ENCODE measurements at places on chromosomes 16 and 17. TPM values are rescaled to one million over a fixed set of nuclear protein-coding genes. Genes with fewer than 3 reads are reported as not detected.

DNA sequence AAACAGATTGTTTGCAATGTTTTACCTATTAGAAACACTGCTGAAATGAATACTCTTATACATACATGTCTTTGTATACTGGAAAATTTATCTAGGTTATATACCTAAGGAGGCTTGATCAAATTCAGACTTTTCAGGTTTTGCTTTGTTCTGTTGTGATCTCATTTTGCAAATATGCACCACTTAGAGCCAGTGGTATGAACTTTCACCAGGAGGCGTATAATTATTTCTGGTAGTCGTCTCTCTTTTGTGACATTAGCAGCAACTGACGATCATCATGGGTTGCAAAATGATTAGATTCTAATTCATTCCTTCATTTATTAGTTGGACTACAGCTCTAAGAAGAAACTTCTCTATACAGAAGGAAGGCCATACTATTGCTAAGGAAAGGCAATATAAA lies 26.9 kb downstream of the AP1G1 start:
- H3K4me1 ChIP-seq: peaks cover 3% of the 10 kb centered on the region
- no peaks in the 10 kb centered on the region for H3K27me3 ChIP-seq
- H3K27ac ChIP-seq: peak overlapping the region; percentile 40
- no peak overlapping the region for H3K4me3 ChIP-seq
- H3K36me3 ChIP-seq: peaks cover 3% of the 10 kb centered on the region
- DNase-seq: no peak

- no peak overlapping the region for H3K4me3 ChIP-seq
- H3K4me1 ChIP-seq: peaks cover 4% of the 10 kb centered on the region
- no peak for DNase-seq
- H3K27ac ChIP-seq: no peak overlapping the region
- H3K36me3 ChIP-seq: peaks cover 20% of the 10 kb centered on the region
Measured at GRCh38 chr17:59399914-59400313, 68.5 kb downstream of the YPEL2 start.

DNA sequence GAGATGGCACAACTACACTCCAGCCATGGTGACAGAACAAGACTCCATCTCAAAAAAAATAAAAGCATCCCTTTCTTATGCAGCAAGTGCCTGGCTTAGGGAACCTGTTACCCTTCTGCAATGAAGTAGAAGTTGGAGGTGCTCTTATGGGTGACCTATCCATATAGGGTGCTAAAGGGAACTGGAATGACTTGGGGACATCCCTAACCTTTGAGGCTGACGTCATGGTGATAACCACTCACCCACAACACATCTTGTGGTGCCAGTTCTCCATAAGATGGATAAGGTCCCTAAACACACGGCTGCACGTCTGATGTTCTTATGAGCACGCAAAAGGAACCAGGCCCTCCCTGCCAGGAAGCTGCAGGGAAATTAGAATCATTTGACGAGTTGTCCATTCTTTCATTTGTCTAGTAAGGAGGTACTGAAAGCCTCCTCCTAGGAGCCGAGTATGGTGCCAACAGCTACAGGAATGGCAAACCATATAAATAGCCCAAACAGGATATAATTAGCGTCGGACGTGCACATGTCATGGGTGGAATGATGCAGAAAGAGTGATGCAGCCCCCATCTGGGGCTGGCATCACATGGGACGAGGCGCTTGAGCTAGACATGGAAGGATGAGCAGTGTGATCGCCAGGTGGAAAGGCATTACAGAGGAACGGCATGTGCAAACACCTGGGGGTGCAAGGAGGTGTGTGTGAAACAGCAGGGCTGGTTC lies 52.5 kb downstream of the ARHGAP27 start:
- no peaks in the 10 kb centered on the region for H3K4me1 ChIP-seq
- no peaks in the 10 kb centered on the region for H3K36me3 ChIP-seq
- H3K27me3 ChIP-seq: no peaks in the 10 kb centered on the region
- DNase-seq: no peak
- H3K4me3 ChIP-seq: no peak overlapping the region
- no peak overlapping the region for H3K27ac ChIP-seq

GRCh38 chr17:49795372-49795771 lies 6.9 kb downstream of the KAT7 start:
- peaks cover 28% of the 10 kb centered on the region for H3K36me3 ChIP-seq
- H3K4me1 ChIP-seq: no peaks in the 10 kb centered on the region

FLII gene
- 391 TPM for total RNA-seq

SNX20 gene
- 14.8 TPM for total RNA-seq

SLC38A8 gene
- total RNA-seq: not detected

DNA sequence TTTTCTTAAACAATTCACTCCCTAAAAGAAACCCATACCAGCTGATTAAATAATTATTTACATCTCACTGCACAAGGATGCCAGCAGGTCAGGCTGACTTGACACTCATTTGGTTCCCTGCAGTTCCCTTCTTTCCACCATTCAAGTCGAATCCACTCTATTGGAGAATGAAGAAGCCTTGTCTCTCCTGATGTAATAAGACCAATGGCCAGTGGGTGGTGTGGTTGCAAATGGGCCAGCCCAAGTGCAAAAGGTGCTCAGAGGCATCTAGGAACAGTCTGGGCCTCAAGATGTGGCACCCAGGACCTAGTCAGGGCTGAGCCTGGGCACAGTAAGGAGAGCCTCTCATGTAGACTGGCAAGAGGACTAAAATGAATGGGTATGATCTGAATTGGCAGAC lies 9.3 kb downstream of the C16orf78 start:
- no peak for DNase-seq
- H3K27me3 ChIP-seq: no peaks in the 10 kb centered on the region
- H3K27ac ChIP-seq: no peak overlapping the region
- no peaks in the 10 kb centered on the region for H3K36me3 ChIP-seq
- H3K4me3 ChIP-seq: no peak overlapping the region
- H3K4me1 ChIP-seq: no peaks in the 10 kb centered on the region

- no peaks in the 10 kb centered on the region for H3K27me3 ChIP-seq
- H3K4me3 ChIP-seq: no peak overlapping the region
- no peaks in the 10 kb centered on the region for H3K4me1 ChIP-seq
- no peak for DNase-seq
- no peak overlapping the region for H3K27ac ChIP-seq
- H3K36me3 ChIP-seq: no peaks in the 10 kb centered on the region
Measured at GRCh38 chr16:56801762-56802161, 63.2 kb upstream of the SLC12A3 start.

DNA sequence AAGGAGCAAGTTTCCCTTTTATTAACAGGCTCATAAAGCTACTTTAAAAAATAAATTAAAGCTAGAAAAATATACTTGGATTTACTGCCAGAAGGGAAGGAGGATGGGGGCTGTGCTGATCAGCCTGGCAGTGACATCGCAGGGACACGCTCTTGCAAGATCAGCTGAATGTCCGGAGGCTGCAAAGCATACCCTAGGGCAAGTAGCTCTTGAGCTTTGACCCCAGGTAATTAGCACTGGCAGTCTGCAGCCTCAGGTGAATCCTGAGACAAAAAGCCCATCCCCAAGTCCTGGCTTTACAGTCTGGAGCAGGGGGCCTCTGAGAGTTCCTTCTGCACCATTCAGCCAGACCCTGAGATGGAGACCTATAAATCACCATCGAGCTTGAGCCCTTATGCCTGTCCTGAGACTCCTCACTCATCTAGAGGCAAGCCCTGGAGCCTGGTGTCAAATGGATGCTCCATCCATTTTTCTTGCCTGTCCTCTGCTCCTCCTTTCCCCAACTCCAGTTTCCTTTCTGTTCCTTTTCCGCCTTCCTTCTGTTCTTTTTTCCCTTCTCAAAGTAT lies 131.7 kb downstream of the TMEM114 start:
- H3K4me1 ChIP-seq: no peaks in the 10 kb centered on the region
- DNase-seq: no peak
- H3K27me3 ChIP-seq: no peaks in the 10 kb centered on the region
- no peak overlapping the region for H3K27ac ChIP-seq

DNA sequence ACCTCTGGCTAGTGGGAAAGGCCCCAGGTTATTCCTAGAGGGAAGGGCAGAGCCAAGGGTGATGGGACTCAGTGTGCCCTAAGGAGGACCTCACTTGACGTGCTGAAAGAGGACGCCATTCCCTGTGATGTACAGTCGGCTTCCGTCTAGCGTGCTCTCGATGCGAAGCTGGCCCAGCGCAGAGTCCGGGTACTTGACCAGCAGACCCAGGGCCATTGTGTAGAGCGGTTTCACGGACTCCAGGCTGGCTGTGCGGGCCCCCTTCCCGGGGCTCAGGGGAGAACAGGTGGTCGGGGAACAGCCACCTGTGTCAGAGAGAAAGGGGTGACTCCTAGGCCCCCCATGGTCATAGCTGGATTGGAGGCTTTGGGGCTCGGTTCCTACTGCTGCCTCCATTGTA lies 19.9 kb downstream of the PLEKHG4 start:
- H3K4me1 ChIP-seq: no peaks in the 10 kb centered on the region
- H3K27ac ChIP-seq: no peak overlapping the region
- no peak overlapping the region for H3K4me3 ChIP-seq
- H3K27me3 ChIP-seq: no peaks in the 10 kb centered on the region
- no peaks in the 10 kb centered on the region for H3K36me3 ChIP-seq
- DNase-seq: no peak

GRCh38 chr16:785563-786535 lies 2.3 kb downstream of the RPUSD1 start:
- no peak overlapping the region for H3K4me3 ChIP-seq
- H3K4me1 ChIP-seq: peaks cover 19% of the 10 kb centered on the region
- no peaks in the 10 kb centered on the region for H3K27me3 ChIP-seq

DNA sequence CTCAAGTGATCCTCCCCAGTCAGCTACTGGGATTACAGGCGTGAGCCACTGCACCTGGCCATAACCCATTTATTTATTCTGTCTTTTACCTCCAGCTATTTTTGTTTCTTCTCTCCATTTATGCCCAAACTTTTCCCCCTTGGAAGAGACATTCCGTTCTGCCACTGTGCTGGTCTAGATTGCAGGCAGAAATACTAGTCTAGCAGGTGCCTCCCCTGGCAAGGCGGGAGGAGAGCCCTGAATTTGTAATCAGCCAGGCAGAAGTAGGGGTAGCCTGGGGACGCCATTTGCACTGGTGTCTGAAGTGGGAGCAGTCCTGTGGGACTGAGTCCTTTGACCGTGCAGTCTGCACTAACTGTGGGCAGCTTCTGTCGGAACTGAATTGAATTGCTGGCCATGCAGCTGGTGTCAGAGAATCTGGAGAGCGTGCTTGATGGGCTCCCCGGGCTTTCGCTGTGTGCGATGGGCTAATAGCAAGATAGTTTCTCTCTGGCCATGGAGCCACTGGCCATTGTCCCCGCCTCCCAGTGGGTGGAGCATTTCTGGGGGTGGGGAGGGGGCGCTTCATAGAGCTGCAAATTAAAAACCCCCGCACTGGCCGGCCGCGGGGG lies 31.5 kb upstream of the LITAF start:
- no peaks in the 10 kb centered on the region for H3K36me3 ChIP-seq
- DNase-seq: no peak
- peaks cover 29% of the 10 kb centered on the region for H3K4me1 ChIP-seq
- H3K4me3 ChIP-seq: no peak overlapping the region

FZD2 gene
- 8.3 TPM for total RNA-seq

GCGR gene
- 0.11 TPM for total RNA-seq

GRCh38 chr17:44914148-44914547 lies 1.2 kb downstream of the GFAP start:
- H3K4me3 ChIP-seq: no peak overlapping the region
- no peaks in the 10 kb centered on the region for H3K4me1 ChIP-seq
- H3K27ac ChIP-seq: no peak overlapping the region
- DNase-seq: no peak
- H3K27me3 ChIP-seq: peaks cover 19% of the 10 kb centered on the region
- no peaks in the 10 kb centered on the region for H3K36me3 ChIP-seq

TBC1D26 gene
- 0.34 TPM for total RNA-seq

- DNase-seq: no peak
- no peaks in the 10 kb centered on the region for H3K4me1 ChIP-seq
- no peak overlapping the region for H3K27ac ChIP-seq
- no peaks in the 10 kb centered on the region for H3K36me3 ChIP-seq
- H3K4me3 ChIP-seq: no peak overlapping the region
Measured at GRCh38 chr17:79654350-79654959, 43.6 kb upstream of the RBFOX3 start.

GRCh38 chr17:10172241-10172741 lies 26.1 kb downstream of the GAS7 start:
- H3K27ac ChIP-seq: peak overlapping the region; percentile 52
- H3K4me3 ChIP-seq: no peak overlapping the region
- H3K4me1 ChIP-seq: peaks cover 17% of the 10 kb centered on the region
- peaks cover 6% of the 10 kb centered on the region for H3K36me3 ChIP-seq

RAD51C gene
- total RNA-seq: 26.6 TPM

DNA sequence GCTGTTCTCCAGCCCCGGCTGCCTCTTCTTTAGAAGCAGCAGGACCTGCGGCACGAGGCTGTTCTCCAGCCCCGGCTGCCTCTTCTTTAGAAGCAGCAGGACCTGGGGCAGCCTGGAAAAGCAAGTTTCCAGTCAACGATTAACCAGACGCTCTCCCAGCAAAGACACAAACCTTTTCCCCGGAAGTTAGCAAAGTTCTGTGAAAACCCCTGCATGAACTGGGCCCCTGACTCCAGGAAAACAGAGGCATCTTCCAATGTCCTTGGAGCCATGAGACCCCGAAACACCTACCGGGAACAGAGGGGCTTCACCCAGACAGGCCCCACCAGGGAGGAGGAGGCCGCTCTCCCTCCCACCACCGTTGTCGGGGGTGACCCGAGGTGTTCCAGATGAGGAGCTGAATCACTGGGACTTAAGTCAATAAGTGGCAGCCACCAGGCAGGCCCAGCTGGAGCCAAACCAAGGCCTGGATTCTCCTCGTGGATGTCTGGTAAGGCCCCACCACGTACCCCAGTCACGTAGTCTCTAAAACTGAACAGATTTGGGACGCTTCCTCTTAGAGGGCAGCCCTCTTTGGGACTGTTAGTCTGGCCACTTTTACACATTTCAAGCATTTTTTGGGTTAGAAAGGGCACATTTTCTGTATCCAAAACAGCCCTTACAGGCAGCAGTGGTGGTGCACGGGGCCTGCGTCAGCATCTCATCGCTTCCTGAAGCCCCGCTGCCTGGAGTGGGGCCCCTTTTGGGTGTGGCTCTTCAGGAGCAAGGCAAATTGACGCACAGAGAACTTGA lies at the start of gene RPH3AL:
TSS of gene RPH3AL (minus strand) at position 387 of the 792 bp plus-strand sequence. CDS start 25,264 bp downstream, outside the sequence.
- H3K36me3 ChIP-seq: no peaks in the 10 kb centered on the region
- peak; percentile 87 for DNase-seq
- H3K4me3 ChIP-seq: no peak within 1 kb of the TSS
- H3K27me3 ChIP-seq: no peaks in the 10 kb centered on the region

KRTAP3-1 gene
- total RNA-seq: not detected

DNA sequence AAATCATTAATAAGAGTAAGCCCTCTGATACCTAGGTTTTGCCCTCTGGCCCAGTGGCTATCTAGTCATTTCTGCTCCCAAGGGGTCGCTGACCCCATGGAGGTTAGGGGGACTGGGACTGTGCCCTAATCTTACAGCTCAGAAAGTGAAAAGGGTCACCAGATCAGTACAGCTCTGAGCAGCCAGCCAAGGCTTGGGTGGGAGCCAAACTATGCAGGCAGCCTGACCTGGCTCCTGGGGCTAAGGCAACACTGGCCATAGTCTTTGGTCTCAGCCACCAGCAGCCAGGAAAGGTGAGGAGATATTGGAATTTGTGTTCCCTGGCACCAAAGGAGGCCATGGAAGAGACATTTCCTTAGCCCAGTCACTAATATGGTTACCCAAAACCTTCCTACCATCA lies 67.6 kb downstream of the ASIC2 start:
- H3K4me1 ChIP-seq: no peaks in the 10 kb centered on the region
- DNase-seq: no peak
- H3K27me3 ChIP-seq: peaks cover 6% of the 10 kb centered on the region
- H3K27ac ChIP-seq: no peak overlapping the region

NPIPB9 gene
- total RNA-seq: 5.5 TPM
